ENCODE measurements at places on chromosomes 3 and 15.

DNA sequence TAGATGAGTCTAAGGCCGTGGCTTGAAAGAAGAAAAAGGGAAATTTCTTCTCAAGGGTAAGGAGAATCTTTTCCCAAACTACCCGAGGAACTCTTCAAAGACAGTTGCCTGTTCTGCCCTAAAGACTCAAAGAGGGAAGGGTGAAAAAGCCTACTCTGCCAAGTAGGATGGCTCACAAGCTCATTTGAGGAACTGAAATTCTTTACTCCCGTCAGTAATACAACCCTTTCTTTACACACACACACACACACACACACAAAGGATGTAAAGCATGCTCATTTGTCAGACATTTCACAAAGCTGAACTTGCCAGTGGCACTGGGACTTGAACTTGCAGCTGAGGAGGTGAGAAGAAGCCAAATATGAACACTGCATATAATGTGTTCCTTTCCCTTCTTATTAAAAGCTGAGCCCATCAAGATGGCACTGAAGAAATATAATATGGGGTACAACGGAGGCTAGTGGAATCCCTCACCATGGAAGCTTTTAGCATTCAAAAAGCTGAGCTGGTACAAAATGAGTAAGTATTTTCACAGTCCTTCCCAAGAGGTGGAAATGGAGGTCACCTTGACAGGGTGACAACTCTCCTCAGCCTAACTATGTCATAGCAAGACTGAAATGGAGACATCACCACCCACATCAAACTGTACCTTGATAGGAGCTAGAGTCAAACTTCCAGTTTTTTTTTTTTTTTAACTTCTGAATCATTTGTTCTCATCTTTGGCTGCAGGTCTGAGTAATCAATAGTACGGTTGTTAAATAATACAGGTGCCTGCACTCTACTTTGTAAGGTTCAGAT is 57.6 kb downstream of the TAFA4 start:
- no peak for DNase-seq

- DNase-seq: peak; percentile 78
Observed at GRCh38 chr3:77039606-77040171, at the start of gene ROBO2. Gene ROBO2 (plus strand): TSS chr3:77040099. CDS start chr3:77040786, 687 bp downstream.

DNA sequence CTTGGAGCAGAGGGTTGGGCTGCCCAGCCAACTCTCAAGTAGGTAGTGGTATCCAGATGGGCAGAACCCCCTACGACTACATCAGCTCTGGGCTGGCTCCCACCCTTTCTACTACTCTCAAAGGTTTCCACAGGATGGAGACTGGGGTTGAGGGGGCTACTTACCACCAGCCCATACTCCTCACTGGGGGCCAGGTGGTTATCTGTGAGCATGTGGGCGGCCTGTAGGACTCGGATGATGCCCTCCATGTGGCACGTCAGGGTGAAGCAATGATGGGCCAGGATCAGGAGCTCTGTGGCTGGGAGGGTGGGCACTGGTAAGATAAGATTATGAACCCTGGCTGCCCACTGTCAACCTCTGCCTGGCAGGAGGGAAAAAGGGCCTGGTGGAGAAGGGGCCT is 33.4 kb downstream of the EIF3J start:
- no peak for DNase-seq

DNA sequence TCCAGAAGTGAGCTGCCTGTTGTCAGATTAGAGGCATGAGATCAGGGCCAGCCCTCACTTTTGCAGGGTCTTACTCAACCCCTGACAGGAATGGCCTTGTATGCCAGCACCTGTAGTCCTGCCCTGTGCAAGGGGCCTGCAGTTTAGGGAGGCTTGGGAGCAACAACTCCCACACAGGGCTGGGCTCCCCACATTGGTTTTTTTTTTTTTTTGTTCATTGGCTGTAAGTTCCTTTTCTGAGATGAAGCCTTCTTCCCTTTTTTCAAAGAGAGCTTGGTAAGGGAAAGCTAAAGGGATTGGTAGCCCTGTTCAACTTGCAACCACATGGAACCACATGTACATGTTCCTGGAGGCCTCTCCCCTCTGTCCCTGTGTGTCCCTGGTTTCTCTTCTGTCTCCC is 46.4 kb downstream of the TNFAIP8L3 start:
- no peak for DNase-seq

DNA sequence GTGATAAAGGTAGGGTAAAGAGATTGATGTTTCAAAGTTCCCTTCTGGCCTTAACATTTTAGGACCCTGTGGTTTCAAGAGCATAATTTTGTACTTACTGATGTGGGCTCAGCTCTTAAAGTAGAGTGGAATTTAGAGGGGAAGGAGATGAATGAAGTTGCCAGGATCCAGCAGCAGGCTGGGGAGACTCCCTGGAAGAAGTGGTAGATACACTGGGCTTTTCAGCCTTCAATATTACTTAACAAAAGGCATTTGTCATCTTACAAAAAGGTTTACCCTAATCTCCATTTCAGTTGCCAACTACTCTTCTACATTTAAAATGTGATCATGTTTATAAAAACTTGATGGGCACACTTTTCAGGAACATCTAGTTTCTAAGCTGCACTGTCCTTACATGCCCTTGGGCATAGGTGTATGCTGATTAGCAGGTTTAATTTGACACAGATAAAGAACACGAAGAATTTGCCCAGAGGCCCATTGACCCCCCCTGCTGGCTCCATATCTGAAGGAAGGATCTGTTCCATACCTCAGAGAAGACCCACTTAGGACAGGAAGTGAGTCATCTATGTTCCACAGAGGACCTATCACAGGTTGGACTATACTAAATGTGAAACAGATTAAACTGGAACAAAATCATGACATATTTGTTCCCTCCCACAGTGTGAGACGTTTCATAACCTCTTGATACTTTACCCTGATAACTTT is 93.0 kb upstream of the LPP start:
- DNase-seq: no peak

GRCh38 chr15:68352401-68353062 is 75.0 kb downstream of the FEM1B start:
- peak; percentile 87 for DNase-seq

- DNase-seq: no peak
Observed at GRCh38 chr3:28124882-28125281, 116.5 kb upstream of the CMC1 start.

- no peak for DNase-seq
Observed at GRCh38 chr3:164451072-164451910, 627.0 kb downstream of the SI start.

GRCh38 chr15:22799902-22800301 is 13.5 kb downstream of the NIPA1 start:
- DNase-seq: no peak

- DNase-seq: no peak
Observed at GRCh38 chr3:10806006-10806405, 10.0 kb upstream of the SLC6A11 start.

GRCh38 chr3:18295171-18295920 is 129.8 kb downstream of the SATB1 start:
- no peak for DNase-seq

DNA sequence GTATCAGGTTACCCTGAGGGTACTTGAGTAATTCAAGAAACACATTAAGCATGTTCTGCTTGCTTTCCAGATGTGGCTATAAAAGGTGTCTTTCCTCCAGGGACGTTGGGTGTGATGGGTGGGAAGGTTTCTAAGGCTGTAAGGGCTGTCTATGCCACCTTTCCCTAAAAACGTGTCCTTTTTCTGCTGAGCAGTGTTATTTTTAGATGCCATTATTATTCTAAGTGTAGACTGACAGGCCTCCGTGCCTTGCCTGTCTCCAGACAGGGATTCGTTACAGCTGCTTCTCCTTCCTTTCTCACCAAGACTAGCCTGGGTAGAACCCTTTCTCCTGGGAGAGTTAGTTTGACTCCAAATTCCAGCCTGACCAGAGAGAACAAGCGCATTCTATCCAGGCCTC is 26.8 kb upstream of the RHO start:
- no peak for DNase-seq

DNA sequence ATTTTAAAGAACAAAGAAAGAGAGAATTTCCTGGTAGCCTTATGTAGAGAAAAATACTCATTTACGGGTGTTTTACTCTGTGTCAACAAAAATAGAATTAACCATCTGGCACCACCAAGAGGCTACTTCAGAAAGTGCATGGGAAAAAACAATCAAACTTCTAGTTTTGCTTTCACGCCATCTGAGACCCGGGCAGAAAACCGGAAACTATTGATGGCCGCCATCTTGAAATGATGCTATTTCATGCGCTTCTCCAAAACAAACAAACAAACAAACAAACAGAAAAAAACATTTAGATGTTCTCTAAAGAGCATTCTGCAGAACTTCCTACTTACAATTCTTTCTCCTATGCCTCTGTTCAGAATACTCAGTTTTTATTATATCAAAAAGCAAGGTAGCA is 49.4 kb upstream of the SYNPR start:
- no peak for DNase-seq

DNA sequence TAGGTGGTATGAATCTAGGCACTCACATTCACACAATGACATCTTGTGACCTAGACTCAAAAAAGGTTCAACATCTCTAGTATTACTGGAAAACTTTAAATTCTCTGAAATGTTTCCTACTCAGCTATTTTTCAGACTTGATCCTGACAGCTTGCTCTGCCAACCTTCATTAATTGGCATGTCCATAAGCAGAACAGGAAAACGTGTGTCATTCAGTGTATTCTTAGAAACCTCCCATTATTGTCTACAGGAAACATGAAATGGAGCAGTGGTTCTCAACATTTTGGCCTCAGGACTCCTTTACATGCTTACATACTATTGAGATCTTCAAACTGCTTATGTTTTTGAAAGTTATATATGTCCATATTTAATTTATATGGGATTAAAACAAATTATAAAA is 363.2 kb downstream of the NAALADL2 start:
- DNase-seq: no peak

DNA sequence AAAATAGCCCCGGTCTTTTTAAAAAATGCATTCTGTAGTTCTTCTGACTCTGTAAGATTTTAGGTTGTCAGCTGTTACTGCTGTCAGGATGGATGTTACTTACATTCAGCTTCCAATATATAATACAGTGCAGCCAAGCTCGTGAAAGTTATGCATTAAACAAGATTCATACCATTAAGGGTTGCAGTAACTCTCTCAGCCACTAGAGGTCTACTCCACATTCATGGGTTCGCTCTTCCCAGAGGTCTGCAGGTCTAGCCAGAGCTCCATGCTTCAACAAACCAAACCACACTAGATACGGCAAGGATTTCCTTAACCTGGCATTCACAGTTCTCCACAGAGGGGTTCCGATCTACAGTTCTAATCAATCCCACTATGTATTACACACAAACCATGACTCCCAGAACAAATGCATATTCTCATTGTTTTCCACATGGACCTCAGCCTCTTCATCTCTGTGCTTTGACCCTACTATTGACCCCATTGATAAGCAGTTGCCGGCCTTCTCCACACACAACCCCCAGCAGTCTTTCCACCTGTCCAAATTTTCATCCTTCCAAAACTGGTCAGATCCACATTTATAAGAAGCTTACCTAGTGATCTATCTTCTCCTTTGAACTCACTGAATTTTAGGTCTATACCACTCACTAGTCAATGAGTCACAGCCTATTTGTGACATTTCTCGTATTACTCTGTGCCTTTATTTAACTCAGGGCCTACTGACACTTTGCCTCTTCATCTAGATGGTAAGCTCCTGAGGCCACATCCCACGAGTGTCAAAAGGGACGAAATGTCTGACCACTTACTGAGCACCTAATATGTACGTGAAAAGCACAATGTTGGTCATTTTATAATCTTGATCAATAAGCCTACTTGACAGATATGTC is 33.7 kb downstream of the RORA start:
- no peak for DNase-seq

DNA sequence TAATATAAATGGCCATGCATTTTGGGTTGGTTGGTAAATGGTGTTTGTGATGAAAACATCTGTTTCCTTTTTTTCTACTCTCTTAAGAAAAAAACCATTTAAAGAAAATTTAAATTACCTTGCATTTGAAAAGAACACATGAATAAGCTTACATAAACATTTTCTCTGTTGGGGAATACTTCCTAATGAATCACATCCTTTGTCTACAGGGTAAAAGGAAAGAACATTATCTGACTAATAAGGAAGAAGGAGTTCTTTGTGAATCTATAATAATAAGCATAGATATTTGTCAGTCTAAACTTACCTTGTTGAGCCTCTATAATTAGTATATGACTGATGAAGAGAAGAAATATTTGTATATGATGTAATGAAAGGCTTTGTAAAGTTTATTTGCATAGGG is 254.1 kb upstream of the ZNF717 start:
- DNase-seq: no peak

DNA sequence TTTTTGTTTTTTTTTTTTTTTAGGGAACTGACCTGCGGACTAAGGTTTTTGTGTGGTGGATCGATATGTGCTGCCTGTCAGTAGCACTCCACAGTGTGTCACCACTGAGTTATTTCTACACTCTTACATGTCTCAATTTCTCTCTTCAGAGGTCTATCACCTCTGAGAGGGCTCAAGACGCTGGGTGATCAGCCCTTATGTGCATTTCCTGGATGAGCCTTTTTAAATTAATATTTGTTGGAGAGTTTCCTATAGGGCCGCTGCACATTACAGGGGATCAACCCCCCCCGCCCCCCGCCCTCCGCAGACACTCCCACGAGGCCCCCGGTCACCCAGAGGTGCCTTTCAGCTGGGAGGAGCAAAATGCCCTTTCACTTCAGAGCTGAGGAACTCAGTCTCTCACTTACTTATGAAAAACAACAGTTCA is 34.5 kb upstream of the AP4E1 start:
- DNase-seq: no peak

DNA sequence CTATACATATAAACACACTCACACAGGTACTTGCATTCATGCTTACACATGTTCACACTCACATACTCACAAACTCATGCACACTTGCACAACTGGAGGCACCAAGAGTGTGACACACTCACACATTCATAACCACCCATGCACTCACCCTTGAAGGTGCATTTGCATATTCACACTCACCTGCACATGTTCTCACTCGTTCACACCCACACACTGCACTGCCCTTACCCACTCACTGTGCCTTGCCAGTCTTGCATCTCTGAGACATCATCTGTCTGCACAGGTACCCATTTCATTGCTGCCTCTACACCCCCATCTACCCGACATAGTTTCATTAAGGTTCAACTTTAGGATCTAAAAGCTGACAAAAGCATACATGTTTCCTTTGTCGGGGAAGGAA is 95.8 kb downstream of the OSBPL10 start:
- no peak for DNase-seq

DNA sequence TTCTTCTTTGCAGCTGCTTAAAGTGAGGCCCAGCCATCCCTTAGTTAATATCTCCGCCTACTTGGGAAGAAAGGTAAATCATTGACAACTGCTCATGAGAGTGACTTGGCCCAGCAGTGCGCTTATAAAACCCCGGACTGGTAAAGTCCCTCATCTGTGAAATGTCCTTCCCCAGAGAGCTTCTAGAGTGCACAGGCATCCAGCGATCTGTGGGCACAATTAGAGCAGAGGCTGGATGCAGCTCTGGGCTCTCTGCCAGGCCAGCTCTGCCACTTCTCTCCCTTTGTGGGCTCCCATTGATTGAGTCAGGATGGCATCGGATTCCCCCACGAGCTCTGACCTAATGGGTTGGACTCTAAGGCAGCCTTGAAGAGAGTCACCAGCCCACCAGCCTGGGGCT is 219.0 kb upstream of the LINGO1 start:
- no peak for DNase-seq

GRCh38 chr3:30847592-30847991 is 46.9 kb downstream of the GADL1 start:
- DNase-seq: no peak

- DNase-seq: no peak
Observed at GRCh38 chr3:117651246-117651645, 941.7 kb downstream of the TUSC7 start.
